ENCODE measurements at places on chromosomes 6 and 20.

- DNase-seq = no peak
Observed at GRCh38 chr20:51837436-51837835, 35.1 kb upstream of the SALL4 start.

GRCh38 chr6:3729603-3730344, 21.7 kb downstream of the PXDC1 start:
- no peak for DNase-seq

DNA sequence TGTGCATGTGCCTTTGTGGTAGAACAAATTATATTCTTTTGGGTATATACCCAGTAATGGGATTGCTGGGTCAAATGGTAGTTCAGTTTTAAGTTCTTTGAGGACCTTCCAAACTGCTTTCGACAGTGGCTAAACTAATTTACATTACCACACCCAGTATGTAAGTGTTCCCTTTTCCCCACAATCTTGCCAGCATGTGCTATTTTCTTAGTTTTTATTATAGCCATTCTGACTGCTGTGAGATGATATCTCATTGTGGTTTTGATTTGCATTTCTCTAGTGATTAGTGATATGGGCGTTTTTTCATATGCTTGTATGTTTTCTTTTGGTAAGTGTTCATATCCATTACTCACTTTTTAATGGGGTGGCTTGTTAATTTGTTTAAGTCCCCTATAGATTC, 251.6 kb upstream of the DEFB112 start:
- no peak for DNase-seq

DNA sequence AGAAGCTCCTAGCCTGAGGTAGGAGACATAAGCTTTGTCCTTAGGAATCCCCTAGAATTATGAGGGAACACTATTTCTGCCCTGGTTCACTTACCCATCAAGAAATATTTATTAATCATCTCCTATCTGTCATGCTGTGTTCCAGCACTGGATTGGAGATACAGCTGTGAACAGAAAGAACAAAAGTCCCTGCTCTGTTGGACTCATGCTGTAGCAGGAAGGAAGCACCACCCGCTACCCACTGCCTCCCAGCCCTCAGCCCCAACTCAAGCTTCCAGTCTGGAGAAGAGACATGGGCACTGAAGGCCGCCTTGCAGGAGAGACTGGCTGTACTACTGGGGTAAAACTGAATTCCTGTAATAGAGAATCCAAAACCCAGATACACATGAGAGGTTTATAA, 78.0 kb downstream of the MDGA1 start:
- no peak for DNase-seq

GRCh38 chr20:63347950-63348827, 13.0 kb downstream of the CHRNA4 start:
- no peak for DNase-seq

DNA sequence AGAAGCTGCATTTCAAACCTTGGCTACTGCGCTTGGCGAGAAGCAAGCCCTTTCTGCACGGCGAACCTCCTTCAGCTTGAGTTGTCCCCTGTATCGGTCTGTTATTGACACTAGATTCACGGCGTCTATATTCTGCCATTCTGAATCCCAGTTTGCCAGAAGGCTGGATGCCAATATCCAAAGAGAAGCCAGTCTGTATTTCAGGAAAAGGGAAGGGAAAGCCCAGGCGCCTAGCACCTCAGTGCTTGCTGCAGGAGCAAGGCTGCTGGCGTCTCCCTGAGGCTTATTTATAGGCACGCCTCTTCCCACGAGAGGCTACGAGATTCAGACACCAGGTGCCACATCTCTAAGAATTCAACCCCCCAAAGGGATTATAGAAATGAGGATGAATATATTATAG, 89.6 kb upstream of the CDH4 start:
- no peak for DNase-seq

GRCh38 chr6:154632119-154632518, 101.1 kb upstream of the SCAF8 start:
- DNase-seq = peak; percentile 81

GRCh38 chr20:35305682-35306556, 13.7 kb upstream of the FAM83C start:
- DNase-seq = no peak

GRCh38 chr6:167512696-167513375, 187.9 kb downstream of the TTLL2 start:
- DNase-seq = no peak

GRCh38 chr6:2578767-2579166, 172.0 kb downstream of the MYLK4 start:
- DNase-seq = no peak

DNA sequence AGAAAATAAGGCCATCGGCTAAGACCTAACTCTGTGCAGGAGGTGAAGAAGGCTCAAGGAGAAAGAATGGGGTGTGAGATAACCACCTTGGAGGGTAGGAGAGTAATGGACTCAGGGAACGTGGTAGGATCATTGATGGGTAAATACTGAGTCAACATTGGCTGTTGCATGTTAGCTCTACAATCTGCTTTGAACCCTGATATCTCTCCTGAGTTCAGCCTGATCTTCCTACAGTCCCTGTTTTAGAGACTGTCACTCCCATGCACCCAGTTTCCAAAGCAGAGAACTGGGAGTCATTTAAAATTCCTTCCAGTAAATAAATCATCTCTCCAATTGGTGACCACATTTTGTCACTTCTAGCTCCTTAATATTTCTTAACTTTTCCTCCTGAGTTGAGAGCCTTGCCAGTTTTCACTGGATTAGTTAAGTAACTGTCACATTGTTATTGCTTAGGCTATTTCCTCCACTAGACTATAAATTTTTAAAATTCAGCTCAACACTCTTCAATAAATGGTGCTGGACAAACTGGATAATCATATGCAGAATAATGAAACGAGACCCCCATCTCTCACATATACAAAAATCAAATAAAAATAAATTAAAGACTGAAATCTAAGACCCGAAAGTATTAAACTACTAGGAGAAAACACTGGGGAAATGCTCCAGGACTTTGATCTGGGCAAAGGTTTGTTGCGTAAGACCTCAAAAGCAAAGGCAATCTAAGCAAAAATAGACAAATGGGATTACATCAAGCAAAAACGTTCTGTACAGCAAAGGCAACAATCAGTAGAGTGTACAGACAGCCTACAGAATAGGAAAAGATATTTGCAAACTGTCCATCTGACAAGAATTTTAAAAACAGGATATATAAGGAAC, 138.9 kb upstream of the TMEM170B start:
- no peak for DNase-seq

GRCh38 chr20:17612992-17613327, 43.1 kb downstream of the DSTN start:
- DNase-seq = no peak

DNA sequence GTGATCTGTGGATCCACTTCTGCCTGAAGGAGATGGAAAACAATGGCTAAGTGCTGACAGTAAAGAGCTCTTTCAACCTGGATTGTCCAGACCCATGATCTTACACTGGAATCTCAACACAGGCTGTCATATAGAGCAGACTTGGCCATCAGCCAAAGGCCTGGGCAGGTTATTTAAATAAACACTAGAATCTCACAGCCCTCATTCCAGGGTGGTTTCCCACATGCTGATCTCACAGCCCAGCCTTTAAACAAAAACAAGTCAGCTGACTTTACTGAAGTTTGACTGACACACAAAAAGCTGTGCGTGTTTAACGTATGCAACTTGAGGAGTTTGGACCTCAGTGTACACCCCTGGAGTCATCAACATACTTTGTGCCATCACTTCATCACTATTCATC, 28.4 kb downstream of the SYNDIG1 start:
- no peak for DNase-seq

DNA sequence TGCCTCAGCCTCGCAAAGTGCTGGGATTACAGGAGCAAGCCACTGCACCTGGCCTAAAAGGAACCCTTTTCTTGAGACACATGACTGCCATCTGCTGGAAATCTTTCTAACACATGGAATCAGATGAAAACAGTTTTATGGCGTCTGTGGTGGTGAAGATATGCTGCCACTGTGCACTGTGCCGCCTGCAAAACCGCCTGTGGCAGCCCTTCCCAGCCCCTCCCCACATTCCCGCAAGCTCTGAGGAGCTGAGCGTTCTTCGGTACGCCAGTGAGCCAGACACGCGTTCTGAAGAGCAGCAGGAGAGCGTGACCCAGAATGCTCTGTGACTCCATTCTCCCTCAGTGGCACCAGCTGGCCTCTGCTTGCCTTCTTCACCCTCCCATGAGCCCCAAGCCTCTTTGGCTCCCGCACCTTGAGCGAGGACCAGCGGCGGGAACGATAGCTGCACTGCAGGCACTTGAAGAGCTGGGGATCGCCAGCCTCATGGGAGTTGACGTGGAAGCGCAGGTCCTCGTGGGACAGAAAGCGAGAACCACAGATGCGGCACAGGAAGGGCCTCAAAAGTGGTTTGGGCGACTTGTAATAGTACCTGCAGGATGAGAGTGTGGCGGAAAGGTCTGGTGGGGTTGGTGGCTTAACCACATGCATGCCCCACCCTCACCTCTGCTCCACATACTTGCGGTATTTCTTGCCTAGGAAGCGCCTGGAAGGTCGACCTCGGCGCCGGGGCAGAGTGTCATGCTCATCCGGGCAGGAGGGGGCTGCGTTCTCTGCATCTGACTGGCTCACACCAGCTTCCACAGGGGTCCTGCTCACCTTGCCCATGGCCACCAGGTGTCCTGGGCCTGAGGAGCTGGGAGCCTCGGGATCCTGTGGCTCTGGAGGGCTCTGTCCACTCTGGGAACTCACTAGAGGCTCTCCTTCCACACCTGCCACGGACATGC, 8.7 kb downstream of the ZNF335 start:
- no peak for DNase-seq

- no peak for DNase-seq
Observed at GRCh38 chr6:56984361-56984760, 29.5 kb downstream of the BEND6 start.

- DNase-seq = no peak
Observed at GRCh38 chr6:456358-456867, 64.9 kb downstream of the IRF4 start.

- no peak for DNase-seq
Observed at GRCh38 chr6:52284131-52284459, 447 bp downstream of the MCM3 start.

DNA sequence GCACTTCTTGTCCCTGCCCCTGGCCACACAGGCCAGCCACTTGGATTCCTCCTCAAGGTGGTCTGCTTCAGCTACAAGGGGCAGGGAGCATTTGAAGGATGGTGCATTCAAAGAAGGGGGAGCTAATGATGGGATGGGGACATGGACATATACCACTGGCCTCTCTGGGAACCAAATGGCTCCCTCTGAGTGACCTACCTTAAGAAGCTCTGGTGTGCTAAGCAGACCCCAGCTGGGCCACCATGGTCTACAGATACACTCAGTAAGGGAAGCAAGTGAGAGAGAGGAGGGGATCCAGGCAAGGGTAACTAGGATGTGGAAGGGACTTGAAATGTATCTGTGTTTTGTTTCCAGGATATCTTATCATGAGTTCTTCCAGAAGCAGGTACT, 62.4 kb downstream of the TTI1 start:
- DNase-seq = no peak

GRCh38 chr6:117142142-117142541, 123.2 kb upstream of the VGLL2 start:
- no peak for DNase-seq

DNA sequence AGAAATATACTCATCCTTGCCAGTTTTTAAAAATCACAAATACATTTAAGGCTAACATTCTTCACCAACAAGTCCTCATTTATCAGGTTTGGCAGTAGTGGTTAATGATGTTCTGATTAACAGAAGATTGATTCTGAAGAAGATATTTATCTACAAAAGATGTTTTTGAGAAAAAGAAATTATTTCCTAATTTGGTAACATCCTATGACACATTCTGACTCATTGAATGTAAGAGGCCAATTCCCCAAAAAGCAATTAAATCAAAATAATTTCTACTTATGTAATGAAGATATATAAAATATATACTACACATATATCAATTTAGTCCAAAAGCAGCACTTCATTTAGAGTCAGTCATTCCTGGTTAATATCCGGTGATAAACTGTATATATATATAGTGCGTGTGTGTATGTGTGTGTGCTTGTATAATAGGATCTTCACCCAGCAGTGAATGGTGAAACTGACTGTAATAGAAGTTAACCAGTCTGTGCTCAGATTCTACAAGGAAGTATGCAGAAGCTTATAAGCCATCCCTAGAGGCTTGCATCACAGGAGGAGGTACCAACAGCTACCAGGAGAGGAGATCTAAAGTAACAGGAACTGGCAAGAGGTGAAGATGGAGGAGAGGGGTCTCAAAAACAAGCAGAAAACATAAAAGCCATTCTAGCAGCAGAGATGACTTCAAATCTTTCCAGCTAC, 82.9 kb upstream of the MARCKS start:
- no peak for DNase-seq

DNA sequence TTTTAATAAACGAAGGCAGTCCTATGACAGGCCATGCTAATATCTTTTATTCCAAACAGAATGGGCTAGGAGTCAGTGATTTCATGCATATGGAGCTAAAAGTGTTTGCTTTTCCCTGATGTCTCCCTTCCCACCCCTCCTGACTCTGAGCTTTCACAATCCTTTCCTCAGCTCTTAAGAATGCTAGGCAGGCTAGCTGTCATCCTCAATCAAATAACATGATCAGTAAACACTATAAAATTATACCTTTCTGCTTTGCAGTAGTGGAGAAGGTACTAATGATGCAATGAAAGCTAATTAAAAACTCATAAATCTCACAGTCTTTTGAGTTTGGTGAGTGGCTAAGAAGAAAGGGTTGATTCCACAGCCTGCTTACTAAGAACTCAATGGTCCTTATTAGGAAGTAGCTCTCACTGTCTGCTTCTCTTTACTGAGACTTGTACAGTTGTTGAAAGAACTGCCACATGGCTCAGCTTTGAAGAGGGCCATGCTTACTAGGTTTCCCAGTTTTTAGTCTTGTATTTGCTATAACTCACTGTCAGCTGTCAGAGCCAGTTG, 250.9 kb upstream of the JAG1 start:
- no peak for DNase-seq

DNA sequence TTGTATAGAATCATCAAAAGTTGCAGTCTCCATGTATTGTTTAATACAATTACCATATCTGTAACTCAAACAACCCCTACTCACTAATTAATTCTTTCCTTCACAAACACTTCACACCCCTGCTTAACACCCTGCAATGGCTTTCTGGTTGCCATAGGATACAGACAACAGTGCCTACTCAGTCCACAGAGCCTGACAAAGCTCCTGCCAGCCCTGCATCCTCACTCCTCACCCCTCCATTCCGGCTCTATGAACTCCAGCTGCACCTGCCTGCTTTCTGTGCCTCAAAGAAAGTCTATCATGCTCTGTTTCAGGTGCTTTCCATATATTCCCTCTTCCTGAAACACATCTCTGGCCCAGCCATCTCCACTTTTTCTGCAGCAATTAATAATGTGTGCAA, 253.4 kb downstream of the HACE1 start:
- no peak for DNase-seq

GRCh38 chr6:117270055-117270842, 4.9 kb downstream of the VGLL2 start:
- DNase-seq = no peak

GRCh38 chr20:59253325-59253724, 47.1 kb upstream of the EDN3 start:
- no peak for DNase-seq

GRCh38 chr6:4936681-4937041, 67.2 kb downstream of the RPP40 start:
- DNase-seq = peak; percentile 41

Measured in forelimb muscle (tissue), 1 donor.